ENCODE measurements at places on chromosomes 4 and X.

GRCh38 chr4:186644737-186645261 lies 78.9 kb downstream of the FAT1 start:
- DNase-seq: no peak

DNA sequence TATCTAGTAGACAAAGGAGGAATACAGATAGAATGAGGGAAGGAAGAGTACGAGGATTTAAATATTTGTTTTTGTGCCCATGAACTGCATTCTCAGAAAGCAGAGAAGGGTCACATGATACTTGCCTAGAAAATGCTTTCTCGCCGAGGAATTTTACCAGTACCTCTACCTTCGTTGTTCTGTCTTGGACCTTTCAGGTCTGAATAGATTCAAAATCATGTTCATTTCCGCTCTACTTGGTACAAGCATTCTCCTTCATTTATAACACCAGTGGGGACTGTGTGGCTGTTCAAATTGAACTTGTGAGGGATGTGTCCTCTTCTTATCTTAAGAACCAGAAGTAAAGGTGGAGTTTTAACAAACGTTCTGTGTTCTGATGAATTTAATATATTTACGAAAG lies 1.9 kb downstream of the USP38 start:
- no peak for DNase-seq

- DNase-seq: no peak
Observed at GRCh38 chr4:95409127-95409526, 139.6 kb downstream of the UNC5C start.

- no peak for DNase-seq
Observed at GRCh38 chr4:152359208-152360044, 176.5 kb downstream of the FBXW7 start.

DNA sequence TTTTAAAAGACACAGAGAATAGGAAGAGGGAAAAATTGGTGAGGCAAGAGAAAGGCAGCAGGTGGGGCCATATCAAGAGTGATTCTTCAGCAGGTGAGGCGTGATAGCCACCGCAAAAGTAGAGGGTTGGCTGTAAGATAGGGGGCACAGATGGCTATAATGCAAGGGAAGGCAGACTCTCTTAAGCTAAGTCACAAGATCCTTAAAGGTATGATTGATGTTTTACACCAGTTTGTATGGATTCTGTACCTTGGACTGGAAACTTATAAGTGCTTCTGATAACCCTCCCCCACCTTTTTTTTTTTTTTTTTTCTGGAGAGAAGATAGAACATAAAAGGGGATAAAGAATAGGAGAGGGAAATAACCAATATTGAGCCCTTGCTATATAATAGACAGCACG lies 40.0 kb downstream of the NSUN7 start:
- no peak for DNase-seq

- no peak for DNase-seq
Observed at GRCh38 chr4:184978211-184978610, 40.1 kb upstream of the HELT start.

- no peak for DNase-seq
Observed at GRCh38 chrX:39067866-39068265, 266.6 kb downstream of the MID1IP1 start.

DNA sequence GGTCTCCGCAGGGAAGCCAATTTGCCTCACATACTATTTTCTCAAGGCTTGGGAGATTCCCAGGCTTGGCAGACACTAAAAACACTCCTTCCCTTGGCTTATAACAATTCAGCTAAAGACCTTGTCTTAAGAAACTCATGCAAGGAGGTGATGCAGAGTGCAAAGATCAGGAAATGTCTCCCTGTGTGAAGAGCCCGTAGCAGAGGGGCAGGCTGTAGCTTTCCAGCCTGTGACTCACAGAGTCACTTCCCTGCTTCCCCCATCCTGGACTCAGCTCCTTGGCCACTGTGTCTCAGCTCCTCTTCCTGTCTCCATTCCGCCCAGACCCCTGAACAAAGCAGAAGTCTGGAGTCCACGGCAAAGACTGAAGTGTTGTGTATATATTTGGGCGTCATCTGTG lies 56.1 kb downstream of the KDR start:
- no peak for DNase-seq
